ENCODE measurements at places on chromosomes 3 and 15. TPM values are rescaled to one million over a fixed set of nuclear protein-coding genes. Genes with fewer than 3 reads are reported as not detected.

DNA sequence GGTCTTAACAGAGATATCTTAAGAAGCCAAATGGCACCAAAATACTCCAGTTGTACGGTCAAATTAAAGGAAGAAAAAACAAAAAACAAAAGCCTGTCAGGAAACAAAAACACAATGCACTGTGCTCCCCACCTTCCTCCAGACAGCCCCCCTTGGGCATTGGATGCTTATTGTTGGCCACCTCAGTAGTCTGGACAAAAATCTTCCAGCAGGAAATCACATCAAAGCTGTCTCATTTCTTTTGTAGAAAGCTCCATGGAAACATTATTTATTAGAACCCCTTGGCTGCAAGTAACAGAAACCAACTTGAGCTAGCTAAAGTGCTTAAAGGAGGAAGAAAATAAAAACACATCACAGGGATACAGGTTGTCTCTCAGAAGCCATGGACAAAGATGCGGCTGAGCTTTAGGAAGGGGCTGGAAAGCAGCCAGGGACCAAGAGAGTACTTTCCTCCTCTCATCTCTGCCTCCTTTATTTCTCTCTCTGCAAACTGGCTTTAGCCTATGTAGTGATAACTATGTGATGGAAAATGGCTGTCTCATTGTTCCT, 651.5 kb upstream of the ADAMTS9 start:
- no peak for DNase-seq

POLQ gene
- 0.77 TPM for total RNA-seq

- DNase-seq, result no peak
Measured at GRCh38 chr15:94451466-94451865, 220.1 kb downstream of the MCTP2 start.

GRCh38 chr15:49279521-49280456, 109.7 kb downstream of the GALK2 start:
- DNase-seq, result no peak

- no peak for DNase-seq
Measured at GRCh38 chr3:183822631-183823030, 2.7 kb downstream of the MAP6D1 start.

All from left cardiac atrium (tissue), 4 donors.